MCF 10A (cell line): ENCODE measurements at places on chromosomes 6 and 20.

- DNase-seq, result no peak
These were observed 745.9 kb downstream of the TBC1D32 start for GRCh38 chr6:120588424-120588823.

GRCh38 chr6:38762848-38763247, 47.7 kb downstream of the DNAH8 start:
- no peak for DNase-seq

DNA sequence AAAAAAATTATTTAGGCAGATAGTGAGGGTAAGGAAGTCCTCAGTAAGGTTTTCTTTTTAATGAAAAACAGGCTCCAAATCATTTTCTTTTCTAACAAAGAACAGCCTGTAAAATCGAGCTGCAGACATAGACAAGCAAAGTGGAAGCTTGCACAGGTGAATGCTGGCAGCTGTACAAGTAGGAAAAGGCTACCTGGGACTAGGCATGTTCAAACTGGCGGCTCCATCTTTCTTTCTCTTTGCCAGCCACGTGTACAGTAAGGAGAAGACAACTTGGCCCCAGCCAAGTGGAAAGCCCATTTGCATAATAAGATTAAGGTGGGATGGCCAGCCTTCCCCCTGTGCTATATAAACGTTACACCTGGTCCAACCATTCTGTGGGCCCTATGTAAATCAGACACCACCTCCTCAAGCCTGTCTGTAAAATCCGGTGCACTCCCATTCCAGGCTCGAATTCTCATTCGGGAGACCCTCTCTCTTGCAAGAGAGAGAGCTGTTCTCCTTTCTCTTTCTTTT, 27.0 kb upstream of the SLC2A12 start:
- peak; percentile 41 for DNase-seq

GRCh38 chr20:61929971-61930666, 135.6 kb downstream of the TAF4 start:
- no peak for DNase-seq

DNA sequence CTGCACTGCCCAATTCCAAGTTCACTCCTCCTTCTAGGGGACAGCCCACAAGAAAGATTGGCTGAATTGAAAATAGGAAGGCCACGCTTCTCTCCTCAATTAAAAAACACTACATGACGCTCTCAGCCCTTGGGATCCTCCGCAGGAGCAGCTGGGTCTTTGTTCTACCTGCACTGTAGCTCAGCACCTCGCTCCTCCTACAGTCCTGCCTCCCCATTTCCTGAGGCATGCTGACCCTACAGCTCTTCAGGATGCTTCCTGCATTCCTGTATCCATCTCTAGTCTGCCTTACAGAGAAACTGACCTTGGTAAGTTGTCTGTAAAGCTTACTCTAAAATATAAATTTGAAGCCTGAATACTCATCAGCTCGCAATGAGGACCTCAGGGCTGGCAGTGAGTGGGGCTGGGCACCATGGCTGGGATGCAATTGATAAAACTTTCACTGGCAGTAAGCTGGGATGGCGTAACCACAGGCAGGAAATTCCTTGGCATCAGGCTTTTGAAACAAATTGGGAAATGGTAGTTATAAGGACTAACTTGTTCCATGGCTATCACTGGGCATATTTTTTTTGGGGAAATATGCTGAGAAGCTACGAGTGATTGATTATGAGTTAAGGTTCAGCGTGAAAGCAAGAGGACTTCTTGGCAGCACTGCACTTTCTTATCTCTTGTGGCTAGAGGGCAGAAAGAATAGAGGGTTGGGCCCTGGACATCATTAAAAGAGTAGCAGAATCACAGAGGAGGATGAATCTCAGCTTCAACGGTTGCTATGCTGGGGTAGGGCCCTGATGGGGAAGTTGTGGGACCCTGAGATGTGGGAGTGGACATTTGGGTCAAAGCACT, 11.7 kb upstream of the SIRPB1 start:
- peak; percentile 67 for DNase-seq

GRCh38 chr6:139539852-139540251, 165.4 kb upstream of the CITED2 start:
- peak; percentile 89 for DNase-seq

- DNase-seq, result no peak
These were observed 49.2 kb downstream of the RPP21 start for GRCh38 chr6:30394139-30394538.

DNA sequence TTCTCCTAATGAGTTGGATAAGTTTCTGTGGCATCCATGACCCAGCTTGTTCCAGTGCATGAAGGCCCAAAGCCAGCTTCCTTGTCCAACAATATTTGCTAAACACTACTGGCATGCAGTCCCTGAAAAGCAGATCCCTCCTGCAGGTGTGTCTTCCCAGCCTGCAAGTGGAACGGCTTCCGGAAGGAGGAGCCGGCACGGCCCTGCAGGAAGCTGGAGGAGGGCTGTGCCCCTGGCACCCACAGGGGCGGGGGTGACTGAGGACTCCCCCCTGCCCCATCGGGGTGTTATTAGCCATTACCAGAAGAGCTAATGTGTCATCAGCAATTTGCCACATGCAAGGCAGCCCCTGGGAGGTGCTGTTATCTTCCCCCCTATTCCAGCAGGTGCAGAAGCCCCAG, 27.4 kb downstream of the NPEPL1 start:
- DNase-seq, result no peak

DNA sequence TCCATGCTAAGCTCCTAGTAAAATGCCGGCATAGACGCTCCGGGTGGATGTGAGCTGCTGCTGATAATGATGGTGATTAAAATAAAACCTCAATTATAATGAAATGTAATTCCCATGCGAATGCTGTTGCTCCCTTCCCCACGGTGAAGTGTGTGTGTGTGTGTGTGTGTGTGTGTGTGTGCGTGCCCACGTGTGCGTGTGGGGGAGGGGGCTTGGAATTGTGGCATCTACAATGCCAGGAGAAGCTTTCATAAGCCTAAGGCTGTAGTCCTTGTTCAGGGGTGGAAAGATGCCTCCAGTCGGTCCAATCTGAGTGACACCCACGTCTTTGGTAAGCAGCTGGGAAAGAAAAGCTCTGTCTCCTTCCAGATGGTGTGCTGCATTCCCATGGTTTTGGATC, 137.9 kb downstream of the CDH26 start:
- DNase-seq, result no peak
